ENCODE measurements at places on chromosomes 6 and 20.

DNA sequence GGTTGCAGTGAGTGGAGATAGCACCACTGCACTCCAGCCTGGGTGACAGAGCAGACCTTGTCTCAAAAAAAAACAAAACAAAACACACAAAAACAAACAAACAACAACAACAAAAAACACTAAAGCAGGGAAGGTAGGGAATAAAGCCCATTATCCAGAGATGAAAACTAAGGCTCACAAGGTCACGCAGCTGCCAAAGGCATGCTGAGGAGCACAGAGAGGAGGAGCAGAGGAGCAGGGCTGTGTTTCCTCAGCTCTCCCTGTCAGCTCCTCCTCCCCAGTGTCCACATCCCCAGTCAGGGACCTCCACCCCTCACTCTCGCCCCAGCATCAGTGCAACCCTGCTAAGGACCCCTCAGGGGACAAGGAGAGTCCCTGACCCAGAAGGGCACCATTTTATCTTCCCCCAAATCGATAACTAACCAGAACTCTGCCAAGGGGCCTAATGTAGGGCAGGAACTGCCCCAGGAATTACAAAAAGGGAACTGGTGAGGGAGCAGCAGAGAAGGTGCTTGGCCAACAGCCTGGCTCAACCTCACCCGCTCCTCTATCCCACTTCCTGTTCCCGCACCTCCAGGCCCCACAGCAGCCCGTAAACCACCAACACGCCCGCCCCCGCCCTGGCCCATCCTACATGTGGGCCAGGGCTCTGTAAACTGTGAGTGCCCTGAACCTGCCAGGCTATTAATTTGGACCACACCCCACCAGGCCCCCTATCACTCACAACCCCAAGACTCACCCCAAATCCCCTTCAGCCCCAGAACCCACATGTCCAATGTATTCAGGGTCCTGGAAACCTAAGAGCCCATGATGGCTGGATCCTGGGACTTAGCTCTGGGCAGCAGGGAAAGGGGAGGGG is 9.0 kb downstream of the TEAD3 start:
- peak; percentile 80 for DNase-seq

- no peak for DNase-seq
Observed at GRCh38 chr6:133456439-133456838, 215.3 kb downstream of the EYA4 start.

GRCh38 chr6:122877302-122877701 is 88.2 kb downstream of the SMPDL3A start:
- DNase-seq, result no peak

GRCh38 chr6:1088492-1089001 is 223.4 kb upstream of the FOXQ1 start:
- DNase-seq, result peak; percentile 35

DNA sequence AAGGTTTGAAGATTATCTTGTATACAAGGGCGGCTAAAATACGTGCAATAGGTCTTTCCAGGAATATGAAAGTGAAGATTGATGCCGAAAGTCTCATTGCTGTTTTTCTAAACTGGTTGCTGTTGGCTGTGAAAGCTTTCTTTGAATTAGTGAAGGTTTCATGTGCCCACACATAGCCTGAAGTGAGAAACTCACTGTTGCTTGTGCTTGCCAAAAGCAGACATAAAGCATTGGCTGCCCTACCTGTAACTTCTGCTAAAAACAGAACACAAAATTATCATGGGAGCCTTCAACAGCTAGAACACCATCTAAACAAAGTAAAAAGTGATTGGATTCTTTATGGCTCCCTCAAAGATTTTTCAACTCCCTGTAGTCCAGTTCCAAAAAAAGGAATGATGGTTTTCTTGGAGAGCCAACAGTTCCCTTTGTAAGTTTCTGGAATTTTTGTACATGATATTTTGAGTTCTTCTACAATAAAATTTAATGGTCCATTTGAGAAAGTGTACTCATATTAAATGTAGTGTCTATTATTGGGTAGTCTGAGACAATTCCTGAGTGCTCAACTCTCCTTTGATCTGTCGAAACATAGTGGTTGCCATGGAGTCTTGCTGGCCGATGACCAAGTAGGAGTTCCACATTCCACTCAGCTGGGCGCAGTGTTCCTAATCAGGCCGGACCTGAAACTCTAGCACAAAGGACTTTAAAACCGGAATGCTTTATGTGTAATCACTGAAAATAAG is 68.5 kb downstream of the PLEKHG1 start:
- peak; percentile 59 for DNase-seq

- DNase-seq, result no peak
Observed at GRCh38 chr20:31915491-31916280, 36.2 kb downstream of the PDRG1 start.

DNA sequence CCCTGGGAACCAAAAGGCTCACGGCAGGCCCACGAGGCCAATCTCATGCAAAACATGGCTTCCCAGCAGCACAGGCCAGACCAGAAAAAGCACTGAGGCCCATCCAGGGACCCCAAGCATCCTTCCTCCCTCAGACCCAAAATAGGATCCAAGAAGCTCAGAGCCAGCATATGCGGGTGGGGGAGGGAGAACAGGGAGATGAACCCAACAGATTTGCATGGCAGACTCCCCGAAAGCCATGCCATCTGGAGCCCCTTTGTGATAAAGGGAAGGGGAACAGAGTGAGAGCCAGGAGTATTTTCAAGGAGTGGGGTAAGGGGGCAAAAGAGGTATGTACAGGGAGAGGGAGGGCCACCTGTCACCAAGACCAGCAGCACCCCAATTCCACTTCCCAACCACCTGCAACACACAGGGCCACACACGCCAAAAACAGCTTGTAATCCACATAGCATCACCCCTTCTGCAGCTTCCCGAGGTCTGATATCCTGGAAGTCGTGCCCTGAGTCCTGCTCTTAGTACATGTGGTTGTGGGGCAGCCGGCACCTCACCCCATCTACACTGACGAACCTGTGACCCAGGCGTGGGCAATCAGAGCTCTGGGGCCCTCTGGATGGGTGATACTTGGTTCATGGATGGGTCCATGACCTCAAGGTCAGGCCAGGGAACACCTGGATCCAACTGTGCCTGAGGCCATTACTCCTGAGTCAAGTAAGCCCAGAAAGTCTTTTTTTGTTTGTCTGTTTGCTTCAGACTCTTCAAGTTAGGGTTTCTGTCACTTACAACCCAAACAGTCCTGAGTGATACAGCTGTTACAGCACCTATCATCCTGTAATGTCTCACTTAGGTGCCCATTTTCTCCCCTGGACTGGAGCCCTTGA is 24.4 kb downstream of the PREX1 start:
- no peak for DNase-seq

DNA sequence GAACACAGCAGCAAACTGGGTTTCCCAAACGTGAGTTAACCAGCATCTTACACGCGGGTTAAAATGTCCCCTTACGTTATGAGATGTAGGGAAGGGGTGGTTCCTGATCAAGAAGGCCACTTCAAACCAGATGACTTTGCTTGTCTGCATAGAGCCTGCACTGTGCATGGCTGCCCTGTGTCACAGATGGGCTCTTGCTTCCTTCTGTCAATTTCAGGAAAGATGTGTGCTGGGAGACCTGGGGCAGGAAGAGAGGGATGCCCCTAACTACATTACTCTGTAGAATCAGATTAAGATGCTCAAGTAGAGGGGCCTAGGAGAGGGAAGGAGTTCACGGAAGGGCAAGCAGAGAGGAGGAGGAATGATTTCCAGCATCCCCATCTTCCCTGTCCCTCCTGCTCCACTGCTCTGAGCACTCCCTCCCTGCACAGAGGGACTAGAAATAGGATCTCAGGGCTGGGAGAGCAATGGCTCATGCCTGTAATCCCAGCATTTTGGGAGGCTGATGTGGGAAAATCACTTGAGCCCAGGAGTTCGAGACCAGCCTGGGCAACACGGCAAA is 63.5 kb upstream of the ZMYND8 start:
- no peak for DNase-seq

- DNase-seq, result no peak
Observed at GRCh38 chr6:28943223-28943556, 19.4 kb upstream of the TRIM27 start.

- no peak for DNase-seq
Observed at GRCh38 chr6:118318648-118319047, 229.4 kb upstream of the PLN start.

- DNase-seq, result peak; percentile 12
Observed at GRCh38 chr6:12249541-12250382, 40.4 kb upstream of the EDN1 start.

DNA sequence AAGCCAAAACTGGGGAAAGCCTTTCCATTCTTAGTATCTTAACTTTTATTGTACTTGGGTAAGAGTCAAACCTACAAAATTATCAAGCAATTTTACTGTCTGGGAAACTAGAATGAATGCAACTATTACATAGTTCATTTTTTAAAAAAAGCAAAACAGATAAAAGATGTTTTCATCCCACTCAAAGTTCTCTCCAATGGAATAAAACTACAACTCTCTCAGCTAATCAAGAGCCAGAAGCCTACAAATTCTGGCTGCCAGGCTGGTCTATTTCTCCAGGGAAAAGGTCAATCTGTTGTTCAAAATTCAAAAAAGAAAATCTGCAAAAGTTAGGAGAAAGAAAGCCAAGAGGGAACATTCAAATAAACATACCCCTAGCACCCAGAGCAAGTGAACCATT is 56.2 kb downstream of the COL12A1 start:
- DNase-seq, result no peak

GRCh38 chr6:141752677-141753076 is 380.0 kb upstream of the GJE1 start:
- no peak for DNase-seq

GRCh38 chr6:139109558-139109957 is 25.3 kb upstream of the HECA start:
- no peak for DNase-seq

GRCh38 chr20:24146231-24146634 is 157.7 kb upstream of the GGTLC1 start:
- DNase-seq, result no peak

DNA sequence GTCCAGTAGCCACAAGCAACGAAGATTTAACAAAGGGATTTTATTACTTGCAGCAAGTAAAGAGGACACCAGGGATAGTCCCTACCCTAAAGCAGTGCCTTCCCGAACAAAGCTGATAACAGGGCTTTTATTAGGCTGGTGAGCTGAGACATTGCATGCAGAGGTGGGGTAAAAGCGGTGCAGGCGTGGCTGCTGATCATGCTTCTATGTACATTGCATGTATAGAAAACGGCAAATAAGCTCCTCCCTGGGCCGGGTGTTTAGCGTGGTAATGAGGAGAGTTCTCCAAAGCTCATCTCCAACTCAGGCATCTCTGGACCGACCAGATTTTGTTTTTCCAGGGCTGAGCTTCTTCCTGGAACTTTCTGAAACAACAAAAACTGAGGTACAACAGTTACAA is 83.5 kb upstream of the CDH4 start:
- DNase-seq, result no peak
